ENCODE measurements at places on chromosomes 5 and 9.

DNA sequence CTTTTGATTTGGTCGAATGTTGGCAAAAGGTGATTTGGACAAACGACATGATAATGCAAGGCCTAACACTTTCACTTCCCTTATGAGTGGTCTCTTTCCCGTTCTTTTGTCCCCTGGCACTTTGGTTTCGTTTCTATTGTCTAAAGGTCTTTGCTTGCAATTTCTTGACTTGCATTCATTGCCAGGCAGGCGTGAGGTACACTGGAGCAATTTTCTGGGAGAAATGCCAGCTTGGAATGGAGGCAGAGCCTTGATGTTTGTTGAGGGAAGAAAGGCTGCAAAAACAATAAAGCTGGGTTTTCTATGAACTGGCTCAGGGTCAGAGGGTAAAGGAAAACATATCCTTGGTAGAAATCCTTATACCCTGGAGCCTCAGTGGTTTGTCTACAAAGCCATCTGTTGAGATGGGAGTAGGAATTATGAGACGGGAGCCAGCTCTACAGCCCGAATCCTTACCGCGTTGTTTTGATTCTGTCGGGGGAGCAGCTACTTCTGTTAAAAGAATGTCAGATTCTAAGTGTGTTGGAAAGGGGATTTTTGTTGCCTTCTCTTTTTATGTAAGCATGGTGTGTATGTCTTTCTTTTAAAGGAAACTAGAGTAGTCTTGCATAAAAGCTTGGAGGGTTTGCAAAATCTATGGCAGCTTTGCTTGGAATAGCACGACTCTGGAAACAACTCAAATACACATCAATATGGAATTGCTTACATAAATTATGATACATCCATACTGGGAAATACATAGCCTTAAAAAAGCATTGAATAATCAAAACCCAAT lies 158.9 kb downstream of the RMI1 start:
- DNase-seq, result no peak

- no peak for DNase-seq
These were observed 72.1 kb upstream of the ATP10B start for GRCh38 chr5:160923936-160924710.

- no peak for DNase-seq
These were observed 46.3 kb downstream of the DROSHA start for GRCh38 chr5:31485376-31486207.

GRCh38 chr9:32177396-32177795 lies 207.0 kb upstream of the ACO1 start:
- no peak for DNase-seq

DNA sequence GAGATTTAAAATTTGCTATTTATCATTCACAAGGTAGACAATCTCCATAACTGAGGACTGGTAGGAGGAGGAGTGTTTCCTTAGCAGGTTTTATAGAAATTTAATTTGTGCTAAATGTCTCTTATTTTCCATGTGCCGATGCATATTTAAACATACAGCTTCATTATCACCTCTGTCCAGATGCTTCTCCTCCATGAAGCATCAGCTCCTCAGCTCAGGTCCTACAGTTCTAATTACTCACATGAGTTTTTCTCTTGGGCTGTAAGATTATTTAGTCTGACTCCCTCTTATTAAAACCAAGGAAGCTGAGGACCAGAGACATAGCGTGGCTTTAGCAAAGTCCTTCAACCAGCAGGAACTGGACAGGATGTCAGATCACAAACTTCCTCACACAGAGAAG lies 300.2 kb upstream of the PANK3 start:
- DNase-seq, result no peak

DNA sequence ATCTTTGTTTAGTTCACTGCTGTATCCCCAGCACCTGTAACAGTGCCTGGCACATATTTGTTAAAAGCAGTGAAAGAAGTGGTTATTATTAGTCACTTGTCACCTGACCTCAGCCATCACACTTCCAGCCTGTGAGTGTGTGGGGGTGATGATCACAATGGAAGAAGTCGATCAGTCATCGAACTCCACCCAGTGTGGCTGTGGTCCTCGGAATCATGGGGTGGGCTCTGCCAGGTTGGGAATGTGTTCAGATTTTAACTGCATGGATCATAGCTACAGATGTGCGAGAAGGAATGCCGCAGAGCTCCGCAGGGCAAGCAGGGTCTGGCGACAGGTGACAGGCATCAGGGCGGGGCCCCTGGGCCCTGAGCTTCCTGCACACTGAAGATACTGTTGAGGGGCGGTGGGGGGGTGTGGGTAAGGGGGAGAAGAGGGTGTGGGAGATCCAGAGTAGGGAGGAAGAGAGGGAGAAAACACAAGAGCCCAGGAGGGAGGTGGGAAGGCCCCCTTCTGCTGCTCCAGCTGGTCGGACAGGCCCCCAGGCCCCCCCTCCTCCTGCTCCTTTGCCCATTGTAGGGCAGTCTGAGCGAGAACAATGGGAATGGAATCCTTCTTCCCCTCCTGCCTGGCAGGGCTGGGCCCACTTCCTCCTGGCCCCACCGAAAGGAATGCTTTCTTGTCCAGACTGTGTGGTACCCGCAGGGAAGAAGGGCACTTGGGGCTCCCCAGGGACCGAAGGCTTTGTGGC lies 89.6 kb downstream of the SPRY4 start:
- DNase-seq, result no peak

DNA sequence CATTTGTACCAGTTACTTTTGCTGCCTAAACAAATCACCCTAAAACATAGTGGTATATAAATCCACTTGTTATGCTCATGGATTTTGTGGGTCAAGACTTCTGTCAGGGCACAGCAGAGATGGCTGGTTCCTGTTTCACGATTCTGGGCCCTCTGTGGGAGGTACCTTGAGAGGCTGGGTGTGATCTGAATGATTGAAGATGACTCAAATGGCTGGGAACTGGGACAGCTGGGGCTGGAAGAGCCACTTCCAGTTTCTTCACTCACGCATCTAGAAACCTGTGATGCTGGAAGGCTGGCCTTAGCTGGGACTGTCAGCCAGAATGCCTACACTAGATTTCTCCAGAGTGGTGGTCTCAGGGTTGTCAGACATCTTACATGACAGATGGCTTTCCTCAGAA lies 88.1 kb downstream of the KIF4B start:
- DNase-seq, result no peak

DNA sequence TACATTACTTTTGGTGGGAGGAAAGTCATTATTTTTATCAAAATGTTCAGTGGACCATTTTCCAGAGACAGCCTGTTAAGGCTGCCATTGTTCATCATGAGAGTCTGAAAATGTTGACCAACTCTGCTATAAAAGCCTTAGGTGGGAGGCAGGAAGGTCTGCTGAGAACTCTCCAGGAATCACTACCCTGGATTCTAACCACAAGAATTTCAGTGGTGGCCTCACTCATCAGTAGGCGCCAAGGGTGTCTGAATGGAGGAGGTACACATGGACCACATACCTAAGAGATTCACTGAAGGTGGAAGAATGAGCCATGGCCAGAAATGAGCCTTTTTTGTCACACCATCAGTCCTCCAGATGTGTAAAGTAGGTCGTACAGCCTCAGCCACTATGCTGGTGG lies 21.0 kb upstream of the TLX3 start:
- DNase-seq, result no peak

DNA sequence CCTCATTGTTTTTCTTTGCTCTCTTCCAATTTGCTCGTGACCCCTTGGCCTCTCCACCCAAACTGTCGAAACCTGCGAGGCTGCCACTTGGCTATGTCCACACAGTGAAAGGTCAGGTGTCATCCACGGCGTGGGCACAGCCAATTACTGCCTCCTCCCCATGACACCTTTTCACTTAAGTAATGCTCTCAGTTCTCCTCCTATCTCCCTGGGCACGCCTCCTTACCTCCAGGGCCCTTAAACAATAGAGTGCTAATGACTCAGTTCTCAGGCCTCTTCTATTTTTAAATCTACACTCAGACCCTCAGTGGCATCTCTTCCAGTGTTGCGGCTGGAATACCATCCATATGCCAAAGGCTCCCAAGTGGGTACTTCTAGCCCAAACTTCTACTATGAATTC lies 256.8 kb downstream of the ROR2 start:
- DNase-seq, result no peak

DNA sequence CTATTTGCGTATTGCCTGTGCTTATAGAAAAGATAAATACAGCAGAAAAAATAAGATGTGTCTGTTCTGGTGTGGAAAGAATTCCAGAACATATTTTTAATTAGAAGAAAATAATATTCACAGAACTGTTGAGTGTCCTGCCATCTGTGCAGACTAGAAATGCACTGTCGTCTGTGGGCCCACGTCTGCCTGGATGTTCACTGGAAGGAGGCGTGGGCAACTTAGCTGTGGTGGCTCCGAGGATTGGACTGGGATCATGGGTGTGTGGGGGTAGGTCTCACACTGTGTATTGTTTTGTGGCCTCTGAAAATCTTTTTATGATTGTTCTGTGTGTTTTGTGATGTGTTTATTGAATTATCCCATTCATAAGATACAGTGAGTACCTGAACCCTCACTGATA lies 126.0 kb upstream of the CACNA1B start:
- DNase-seq, result no peak

DNA sequence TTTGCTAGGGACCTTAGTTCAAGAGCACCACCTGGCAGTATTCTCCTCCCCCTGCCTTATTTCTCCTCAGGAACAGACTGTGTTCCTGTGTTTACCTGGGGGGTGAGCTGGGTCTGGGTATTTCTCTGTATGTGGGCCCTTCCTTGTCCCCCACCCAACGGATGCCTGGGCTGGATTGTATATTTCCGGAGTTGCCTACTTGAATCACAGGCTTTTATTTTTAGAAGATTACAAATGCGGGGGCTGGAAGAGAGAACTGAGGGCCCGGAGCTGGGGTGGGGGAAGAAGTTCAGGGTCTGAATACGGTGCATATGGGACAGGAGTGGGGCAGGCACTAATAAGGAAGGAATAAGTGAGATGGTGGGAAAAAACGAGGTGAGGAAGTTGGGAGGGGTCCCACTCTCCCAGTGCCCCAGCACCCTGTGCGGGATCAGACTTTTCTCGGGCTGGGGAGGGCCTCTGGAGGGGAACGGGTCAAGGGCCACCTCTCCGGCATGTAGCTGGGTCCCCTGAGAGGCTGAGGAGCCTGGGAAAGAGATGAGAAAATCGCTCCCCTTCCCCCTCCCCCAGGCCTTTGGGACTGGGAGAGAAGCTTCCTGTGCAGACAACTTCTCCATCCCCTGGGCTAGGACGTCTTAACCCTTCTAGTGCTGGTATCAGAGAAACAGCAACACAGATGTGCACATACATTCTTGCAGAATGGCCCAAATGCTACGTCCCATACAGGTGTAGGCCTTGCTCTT lies 42.1 kb downstream of the PCDH1 start:
- no peak for DNase-seq

DNA sequence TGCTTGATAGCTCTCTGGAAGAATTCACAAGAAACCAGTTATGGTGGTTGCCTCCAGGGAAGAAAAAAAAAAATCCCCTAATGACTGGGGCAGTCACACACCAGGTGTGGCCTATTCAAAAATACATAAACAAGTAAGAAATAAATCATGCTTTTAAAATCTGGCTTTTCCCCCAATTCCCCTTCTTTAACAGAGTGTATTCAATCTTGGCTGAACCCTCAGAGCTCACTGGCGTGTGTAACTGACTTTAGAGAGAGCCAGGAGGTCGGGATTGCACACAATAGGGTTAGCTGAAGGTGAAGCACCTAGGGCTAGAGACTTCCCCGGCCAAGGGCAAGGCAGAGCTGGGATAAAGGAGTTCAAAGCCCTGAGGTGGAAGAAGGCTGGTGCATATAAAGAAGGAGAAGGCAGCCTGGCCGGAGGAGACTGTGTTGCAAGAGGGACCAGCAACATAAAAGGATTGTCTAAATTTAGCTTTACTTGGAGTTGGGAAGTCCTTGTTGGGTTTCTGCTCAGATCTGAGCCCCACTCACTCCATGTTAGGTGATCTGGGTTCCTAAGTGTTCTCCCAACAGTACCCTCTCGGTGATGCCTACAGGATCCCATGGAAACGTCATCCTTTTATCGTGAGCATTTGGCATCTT lies 19.7 kb downstream of the FNBP1 start:
- no peak for DNase-seq

DNA sequence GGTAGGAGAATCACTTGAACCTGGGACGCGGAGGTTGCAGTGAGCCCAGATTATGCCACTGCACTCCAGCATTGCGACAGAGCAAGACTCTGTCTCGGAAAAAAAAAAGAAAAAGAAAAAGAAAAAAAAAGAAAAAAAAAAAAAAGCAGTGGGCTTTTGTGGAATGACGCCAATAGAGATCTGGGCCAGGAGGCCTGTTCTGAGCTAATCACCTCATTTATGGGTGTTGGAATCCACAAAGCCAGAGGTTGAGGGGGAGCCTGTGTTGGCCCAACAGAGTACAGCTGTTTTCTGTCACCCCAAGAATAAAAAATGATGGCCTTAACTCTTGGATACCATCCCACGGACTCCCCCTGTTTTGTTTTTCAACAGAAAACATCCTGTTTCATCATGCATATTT lies 18.5 kb downstream of the OSTF1 start:
- no peak for DNase-seq

DNA sequence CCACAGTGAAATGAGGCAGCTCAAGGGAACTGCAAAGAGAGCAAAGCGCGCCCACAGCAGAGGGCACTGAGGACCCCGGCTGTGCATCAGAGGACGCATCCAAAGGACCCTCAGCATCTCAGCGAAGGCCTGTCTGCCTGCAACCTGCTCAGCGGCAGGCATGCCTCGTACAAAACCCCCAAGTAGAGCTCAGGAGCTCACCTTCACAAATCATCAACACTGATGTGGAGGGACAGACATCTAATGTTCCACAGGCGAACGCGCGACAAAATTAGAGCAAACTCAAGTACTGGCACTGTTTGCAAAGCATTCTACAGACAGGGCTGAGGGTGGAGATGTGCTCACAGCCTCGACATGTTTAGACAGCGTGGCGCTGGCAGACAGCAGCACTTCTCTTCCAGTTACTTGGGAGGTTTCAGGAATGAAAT lies 81.0 kb downstream of the DCP2 start:
- no peak for DNase-seq

- no peak for DNase-seq
These were observed 137.3 kb upstream of the ANKH start for GRCh38 chr5:15008921-15009320.

DNA sequence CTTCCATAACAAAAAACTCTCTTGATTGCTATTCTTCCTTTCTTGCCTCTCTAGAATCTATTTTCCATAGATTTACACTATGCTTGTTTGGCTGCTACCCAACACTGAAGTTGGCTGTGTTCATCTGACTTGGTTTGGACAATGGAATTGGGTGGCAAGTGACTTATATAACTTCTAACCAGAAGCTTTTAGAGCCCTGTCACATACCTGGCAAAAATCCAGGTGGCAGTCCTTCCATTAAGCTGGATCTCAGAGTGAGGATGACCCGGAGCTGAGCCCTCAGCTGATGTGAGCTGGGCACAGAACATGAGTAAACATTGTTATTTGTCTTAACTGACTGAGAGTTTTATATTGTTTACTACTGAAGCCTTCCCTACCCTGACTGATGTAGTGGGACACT lies 225.7 kb downstream of the TLR4 start:
- no peak for DNase-seq
